CD4-positive, alpha-beta T cell treated with Interleukin-4 for 1 hour (primary cell): ENCODE measurements at places on chromosomes 1 and 21.

GRCh38 chr1:211174375-211174774, 40.4 kb upstream of the KCNH1 start:
- DNase-seq, result no peak

- no peak for DNase-seq
Measured at GRCh38 chr1:212470059-212470458, 37.3 kb downstream of the NENF start.

DNA sequence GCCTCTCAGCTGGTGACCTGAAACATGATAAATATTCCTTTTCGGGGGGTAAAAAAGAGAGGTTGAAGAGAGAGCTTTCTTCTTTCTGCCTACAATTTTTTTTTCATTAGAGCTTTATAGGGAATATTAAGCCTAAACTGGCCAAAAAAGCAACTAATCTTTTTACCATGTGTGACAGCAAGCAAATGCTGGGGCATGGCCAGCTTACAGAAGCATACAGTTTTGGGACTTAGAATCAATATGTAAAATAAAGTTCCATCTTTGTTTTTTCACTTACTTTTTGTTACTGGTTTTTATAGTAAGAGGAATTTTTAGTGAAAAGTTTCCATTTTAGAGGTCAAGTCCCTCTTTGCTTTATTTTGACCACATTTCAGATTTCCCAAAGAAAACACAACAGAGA, 301.2 kb upstream of the DEPDC1 start:
- no peak for DNase-seq

- DNase-seq, result no peak
Measured at GRCh38 chr1:33036051-33036525, 595 bp downstream of the AK2 start.

DNA sequence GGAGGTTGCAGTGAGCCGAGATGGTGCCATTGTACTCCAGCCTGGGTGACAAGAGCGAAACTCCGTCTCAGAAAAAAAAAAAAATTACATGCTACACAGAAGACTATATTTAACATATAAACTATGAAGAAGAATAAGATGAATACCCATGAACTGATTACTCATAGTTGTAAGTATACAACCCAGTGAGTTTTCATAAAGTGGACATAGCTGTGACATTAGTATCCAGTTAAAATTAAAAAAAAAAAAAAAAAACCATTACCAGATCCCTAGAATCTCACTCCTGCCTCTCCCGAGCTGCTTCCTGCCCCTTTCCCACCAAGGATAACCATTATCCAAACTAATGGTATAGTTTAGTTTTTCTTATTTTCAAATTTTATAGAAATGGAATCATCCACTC, 37.4 kb downstream of the UBE4B start:
- DNase-seq, result no peak

GRCh38 chr21:42632336-42632751, 21.1 kb upstream of the PDE9A start:
- no peak for DNase-seq
